Left renal pelvis (tissue), 4 donors: ENCODE measurements at places on chromosomes 7 and 10. TPM values are rescaled to one million over a fixed set of nuclear protein-coding genes. Genes with fewer than 3 reads are reported as not detected.

GRCh38 chr7:87702326-87702725 is 74.1 kb downstream of the RUNDC3B start:
- no peak for DNase-seq

The ITIH5 gene
- polyA plus RNA-seq: 21.4 TPM

- no peak for DNase-seq
These were observed 804 bp downstream of the BCAP29 start for GRCh38 chr7:107580716-107581383.

The TYW1B gene
- 3.4 TPM for polyA plus RNA-seq

The TBX20 gene
- polyA plus RNA-seq: not detected

The CLRN3 gene
- 17.0 TPM for polyA plus RNA-seq
